ENCODE measurements at places on chromosomes 6 and 20. TPM values are rescaled to one million over a fixed set of nuclear protein-coding genes. Genes with fewer than 3 reads are reported as not detected.

Gene SNX14
- total RNA-seq: 204 TPM

Gene ASIP
- not detected for total RNA-seq

Gene PRL
- not detected for total RNA-seq

Gene OVOL2
- total RNA-seq: 0.62 TPM

Gene PLG
- 0.62 TPM for total RNA-seq

Gene STMND1
- total RNA-seq: not detected

Gene PLN
- 0.47 TPM for total RNA-seq

Gene SIRT5
- total RNA-seq: 23.2 TPM

Gene LY6G6C
- total RNA-seq: 0.31 TPM

Gene ULBP1
- total RNA-seq: 3.9 TPM

Gene HDGFL1
- total RNA-seq: not detected

Gene DTD1
- total RNA-seq: 84.2 TPM

Gene MUCL3
- not detected for total RNA-seq

Gene ANKRD6
- total RNA-seq: 33.8 TPM

Gene BPIFA1
- total RNA-seq: not detected

Gene ANKEF1
- total RNA-seq: 2.7 TPM

Gene ESF1
- 17.3 TPM for total RNA-seq

Gene MMP24
- total RNA-seq: 76.1 TPM

Gene ZNF334
- total RNA-seq: 13.6 TPM

Gene GRM4
- total RNA-seq: 0.94 TPM

Gene ZBTB46
- 21.5 TPM for total RNA-seq

Gene SSR1
- 50.1 TPM for total RNA-seq

Gene TCF21
- total RNA-seq: not detected

Gene RNF182
- total RNA-seq: 73.6 TPM

Gene FOXP4
- 0.94 TPM for total RNA-seq

Gene PRPH2
- 5.0 TPM for total RNA-seq

Gene TGM3
- total RNA-seq: 0.16 TPM

Gene RBM24
- 31.2 TPM for total RNA-seq

Gene GNAS-AS1
- 0.94 TPM for total RNA-seq

Gene UBE2C
- 6.9 TPM for total RNA-seq

Gene PRIM2
- total RNA-seq: 25.7 TPM

Gene TP53TG5
- total RNA-seq: not detected

Gene SALL4
- 0.16 TPM for total RNA-seq

Gene KCNS1
- total RNA-seq: 2.7 TPM

Gene GPLD1
- 12.6 TPM for total RNA-seq

Gene IRF4
- total RNA-seq: 0.16 TPM

Gene BPIFB1
- not detected for total RNA-seq
